NCI-H1694 (cell line): ENCODE measurements at places on chromosomes 2 and 18.

DNA sequence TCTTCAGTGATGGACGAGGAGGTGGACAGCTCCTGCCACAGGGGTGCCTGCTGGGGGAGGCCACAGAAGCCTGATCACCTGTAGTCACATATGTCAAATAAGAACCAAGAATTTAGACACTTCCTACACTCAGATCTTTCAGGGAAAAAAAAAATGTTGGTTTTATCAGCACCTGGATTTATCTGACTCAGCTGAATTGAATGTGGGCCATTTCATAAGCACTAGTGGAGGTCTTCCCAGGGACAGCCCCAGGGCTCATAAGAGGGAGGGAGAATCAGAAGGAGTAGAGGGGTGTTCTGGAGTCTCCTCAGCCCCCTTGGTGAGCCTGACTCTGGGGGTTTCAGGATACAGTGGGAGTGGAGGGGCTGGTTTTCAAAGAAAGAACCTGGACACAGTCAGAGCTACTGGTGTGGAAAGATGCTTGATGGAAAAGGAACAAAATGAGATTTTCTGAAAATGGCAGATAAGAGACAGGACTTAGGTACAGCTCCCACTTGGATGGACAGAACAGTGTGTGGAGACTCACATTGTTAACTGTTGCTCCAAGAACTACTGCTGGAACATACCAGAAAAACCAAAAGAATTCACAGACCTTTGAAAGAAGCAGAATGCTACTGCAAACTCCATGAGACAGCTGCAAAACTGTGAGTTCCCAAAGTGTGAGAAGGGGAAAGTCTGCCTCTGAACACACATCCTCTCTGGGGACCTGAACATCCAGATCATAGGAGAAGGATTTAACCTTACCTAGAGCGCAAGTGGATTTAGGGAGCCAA, 45.4 kb downstream of the LCT start:
- no peak for DNase-seq

GRCh38 chr18:59272891-59273758, at the start of gene RAX:
TSS of gene RAX (minus strand) at chr18:59273454. CDS start at chr18:59273206, 248 bp downstream.
- DNase-seq, result no peak

DNA sequence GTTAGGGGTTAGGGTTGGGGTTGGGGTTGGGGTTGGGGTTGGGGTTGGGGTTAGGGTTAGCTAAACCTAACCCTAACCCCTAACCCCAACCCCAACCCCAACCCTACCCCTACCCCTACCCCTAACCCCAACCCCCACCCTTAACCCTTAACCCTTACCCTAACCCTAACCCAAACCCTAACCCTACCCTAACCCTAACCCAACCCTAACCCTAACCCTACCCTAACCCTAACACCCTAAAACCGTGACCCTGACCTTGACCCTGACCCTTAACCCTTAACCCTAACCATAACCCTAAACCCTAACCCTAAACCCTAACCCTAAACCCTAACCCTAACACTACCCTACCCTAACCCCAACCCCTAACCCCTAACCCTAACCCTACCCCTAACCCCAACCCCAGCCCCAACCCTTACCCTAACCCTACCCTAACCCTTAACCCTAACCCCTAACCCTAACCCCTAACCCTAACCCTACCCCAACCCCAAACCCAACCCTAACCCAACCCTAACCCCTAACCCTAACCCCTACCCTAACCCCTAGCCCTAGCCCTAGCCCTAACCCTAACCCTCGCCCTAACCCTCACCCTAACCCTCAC, 24.1 kb upstream of the RABL2A start:
- no peak for DNase-seq

- no peak for DNase-seq
Observed at GRCh38 chr18:35880788-35881455, 91.6 kb upstream of the RMP24 start.

- DNase-seq, result peak; percentile 19
Observed at GRCh38 chr18:57002627-57003026, 144.3 kb upstream of the BOD1L2 start.

DNA sequence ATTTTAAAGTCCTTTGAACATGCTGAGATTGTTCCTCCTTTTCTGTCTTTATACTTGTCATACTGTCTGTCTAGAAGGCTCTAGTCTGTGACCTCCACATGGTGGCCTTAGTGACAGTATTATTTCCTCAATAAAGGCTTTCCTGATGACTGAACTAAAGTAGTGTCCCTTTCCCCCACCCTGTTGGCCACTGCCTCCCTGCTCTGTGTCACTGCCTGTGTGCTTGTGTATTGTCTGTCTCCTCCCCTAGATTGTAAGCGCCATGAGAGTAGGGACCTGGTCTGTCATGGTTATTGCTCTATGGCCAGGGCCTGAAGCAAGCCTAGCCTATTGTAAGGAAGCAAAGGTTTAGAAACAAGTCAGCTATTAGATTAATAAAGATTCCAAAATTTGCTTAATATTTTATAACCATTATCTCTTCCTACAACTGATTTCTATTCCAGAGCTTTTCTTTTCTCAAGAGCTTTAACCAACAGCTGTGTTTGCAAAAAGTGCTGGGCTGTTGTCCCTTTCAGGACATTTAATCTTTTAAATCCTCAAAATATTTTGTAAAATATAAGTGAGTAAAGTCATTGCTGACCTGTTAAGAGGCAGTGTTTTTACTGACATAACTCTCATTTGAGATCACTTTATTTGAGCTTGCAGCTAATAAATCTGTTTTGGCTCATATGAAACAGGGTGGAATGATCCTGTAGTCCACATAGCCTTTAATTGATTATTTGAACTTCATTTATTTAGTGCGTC, 35.5 kb downstream of the DIS3L2 start:
- no peak for DNase-seq
